ENCODE measurements at places on chromosomes 5 and 9.

DNA sequence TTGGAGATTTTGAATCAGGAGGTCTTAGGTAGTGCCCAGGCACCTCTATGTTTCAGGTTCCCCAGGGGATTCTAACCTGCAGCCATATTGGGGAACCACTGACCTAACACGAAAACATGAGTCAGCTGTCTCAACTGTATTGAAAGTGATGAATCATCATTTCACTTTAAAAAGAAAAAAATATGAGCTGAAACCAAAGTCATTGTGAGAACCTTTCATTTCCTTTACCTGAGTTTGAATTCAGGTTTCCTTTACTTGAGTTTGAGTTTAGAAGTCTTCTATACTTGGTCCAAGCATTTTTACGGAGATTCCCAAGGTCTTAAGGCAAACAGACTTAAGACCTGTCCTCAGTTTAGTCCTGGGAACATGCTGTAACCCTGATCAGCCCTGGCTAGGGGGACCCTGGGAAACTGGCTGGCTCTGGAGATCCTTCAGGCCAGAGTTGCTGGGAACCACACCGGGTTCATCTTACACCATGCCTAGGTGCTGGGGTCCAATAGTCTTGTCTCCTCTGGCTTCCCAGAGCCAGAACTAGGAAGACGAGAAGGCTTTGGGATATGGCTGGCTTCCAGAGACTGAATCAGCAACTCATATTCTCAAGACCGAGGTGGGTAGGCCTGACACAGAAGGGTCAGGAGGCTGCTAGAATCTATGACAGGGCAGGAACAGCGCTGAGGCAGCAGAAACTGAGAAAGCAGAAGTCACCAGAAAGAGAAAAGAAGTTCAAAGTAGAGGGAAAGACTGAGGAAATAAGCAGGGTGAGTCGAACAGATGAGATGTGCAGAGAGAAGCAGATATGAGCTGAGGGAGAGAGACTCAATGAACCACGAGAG lies 16.4 kb upstream of the PDCD1LG2 start:
- peak; percentile 48 for DNase-seq

DNA sequence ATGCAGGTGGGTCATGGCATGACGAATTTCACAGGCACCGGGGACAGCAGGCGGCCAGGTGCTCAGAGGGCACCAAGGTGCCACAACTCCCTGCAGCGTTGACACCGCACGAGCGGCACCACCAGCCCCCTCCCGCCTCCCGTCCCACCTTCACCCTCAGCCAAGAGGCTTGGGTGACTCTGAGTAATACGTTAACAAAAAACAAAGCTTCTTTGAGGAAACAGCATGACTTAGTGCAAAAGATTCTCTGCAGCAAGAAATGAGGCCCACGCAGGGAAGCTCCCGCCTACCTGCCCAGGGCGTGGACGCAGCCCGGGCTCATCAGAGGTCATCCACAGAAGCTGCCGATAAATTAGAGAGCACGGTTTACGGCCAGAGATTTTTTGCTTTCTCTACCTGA lies 4.1 kb downstream of the TMEM250 start:
- no peak for DNase-seq

DNA sequence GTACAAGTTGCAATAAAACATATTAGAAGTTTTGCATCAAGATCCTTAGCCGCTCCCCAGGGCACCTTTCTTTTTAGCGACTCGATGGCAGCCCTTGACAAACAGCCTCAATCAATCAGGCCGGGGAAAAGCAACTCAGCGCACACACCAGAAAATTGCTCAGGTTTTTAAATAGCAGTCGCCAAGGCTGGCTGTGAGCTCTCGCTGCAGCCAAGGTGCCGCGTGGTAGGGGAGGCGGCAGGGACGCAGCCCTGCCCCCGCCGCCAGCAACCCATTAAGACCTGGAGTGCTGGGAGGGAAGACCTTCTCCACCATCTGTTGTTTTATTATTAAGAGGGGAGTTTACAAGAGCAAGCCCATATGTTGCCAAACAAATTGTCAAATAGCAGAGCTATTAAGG lies 22.6 kb downstream of the ASS1 start:
- no peak for DNase-seq

- DNase-seq: no peak
Observed at GRCh38 chr9:128391956-128392301, 20.8 kb downstream of the URM1 start.

DNA sequence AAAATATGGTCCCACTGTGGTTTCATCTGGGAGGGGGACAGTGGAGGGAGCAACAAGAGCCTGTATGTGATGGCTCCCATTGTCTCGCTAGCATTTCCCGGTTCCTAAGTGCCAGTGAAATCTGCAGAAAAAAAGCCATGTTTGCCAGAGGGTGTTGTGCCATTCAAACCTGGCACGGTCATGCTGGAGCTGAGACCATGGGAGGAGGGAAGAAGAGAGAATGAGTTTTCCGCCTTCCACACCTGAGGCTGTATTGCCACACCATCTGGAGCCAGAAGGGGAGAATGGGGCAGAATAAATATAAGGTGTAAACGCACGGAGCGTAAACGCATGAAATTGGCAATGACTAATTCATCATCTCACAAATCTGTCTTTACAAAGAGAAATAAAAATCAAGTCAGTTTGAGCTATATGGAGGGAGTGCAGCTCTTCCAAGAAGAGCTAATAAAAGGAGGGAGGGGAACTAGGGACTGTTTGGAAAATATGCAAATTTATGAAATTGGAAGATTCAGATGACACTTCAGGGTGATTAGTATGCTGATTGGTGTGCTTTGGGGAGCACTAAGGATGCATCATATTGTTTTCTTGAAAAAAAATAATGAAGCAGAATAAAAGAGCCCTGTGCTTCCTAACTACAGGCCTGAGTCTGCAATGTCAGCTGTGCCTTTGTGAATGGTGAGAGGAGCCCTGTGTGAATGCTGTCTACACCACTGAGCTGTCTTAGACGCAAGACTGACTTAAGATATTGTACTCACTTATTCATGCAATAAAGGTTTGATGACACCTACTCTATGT lies 237.9 kb downstream of the NSG2 start:
- DNase-seq: no peak

GRCh38 chr5:146909255-146910068 lies 30.9 kb upstream of the PPP2R2B start:
- DNase-seq: no peak

- DNase-seq: no peak
Observed at GRCh38 chr5:116861097-116861496, 286.5 kb upstream of the SEMA6A start.

DNA sequence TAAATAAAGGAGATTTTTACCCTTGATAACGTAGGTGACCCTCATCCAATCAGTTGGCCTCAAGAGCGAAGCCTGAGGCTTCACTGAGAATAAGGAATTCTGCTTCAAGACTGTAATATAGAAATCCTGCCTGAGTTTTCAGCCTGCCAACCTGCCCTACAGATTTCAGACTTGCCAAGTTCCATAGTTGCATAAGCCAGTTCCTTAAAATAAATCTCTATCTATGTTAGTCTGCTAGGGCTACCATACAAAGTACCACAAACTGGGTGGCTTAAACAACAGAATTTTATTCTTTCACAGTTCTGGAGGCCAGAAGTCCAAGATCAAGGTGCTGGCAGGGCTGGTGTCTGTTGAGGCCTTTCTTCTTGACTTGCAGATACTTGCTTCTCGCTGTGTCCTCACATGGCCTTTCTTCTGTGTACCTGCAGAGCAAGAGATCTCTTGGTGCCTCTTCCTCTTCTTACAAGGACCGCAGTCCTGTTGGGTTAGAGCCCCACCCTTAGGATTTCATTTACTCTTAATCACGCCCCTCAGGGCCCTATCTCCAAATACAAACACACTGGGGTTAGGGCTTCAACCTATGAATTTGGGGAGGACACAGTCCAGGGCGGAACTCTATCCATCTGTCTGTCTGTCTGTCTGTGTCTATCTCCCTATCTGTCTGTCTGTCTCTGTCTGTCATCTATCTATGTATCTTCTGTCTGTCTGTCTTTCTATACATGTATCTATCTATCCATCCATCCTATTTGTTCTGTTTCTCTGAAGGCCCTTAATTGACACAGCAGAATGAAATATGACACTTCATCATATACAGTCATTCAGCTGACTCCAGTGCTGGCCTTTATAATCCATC lies 17.0 kb upstream of the CMBL start:
- no peak for DNase-seq

DNA sequence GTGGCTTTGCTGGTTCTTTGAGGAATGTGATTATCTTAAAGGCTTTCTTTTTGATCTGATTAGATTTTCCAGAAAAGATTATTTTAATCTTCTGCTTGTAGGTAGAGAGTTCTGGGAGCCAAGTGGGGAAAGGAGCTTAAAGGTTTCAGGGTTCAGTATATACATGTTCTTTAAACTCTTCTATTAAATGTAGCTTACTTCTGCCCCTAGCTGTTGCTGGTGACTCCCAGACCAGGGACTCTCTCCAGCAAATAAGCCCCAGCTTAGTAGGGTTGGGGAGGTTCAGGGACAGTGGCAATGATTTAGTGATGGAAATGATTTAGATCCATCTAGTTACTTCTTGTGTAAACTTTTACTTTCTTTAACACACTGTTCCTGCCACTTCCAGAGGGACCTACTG lies 72.2 kb downstream of the SLC12A2 start:
- DNase-seq: no peak

DNA sequence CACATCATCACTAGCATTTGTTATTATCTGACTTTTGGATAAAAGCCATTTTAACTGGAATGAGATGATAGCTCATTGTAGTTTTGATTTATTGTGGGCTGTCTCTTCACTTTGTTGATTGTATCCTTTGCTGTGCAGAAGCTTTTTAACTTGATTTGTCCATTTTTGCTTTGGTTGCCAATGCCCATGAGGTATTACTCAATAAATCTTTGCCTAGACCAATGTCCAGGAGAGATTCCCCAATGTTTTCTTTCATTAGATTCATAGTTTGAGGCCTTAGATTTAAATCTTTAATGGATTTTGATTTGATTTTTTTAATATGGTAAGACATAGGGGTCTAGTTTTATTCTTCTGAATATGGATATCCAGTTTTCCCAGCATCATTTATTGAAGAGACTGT lies 28.8 kb upstream of the SMARCA2 start:
- no peak for DNase-seq

GRCh38 chr5:55429221-55429612 lies 105.5 kb downstream of the PLPP1 start:
- no peak for DNase-seq

DNA sequence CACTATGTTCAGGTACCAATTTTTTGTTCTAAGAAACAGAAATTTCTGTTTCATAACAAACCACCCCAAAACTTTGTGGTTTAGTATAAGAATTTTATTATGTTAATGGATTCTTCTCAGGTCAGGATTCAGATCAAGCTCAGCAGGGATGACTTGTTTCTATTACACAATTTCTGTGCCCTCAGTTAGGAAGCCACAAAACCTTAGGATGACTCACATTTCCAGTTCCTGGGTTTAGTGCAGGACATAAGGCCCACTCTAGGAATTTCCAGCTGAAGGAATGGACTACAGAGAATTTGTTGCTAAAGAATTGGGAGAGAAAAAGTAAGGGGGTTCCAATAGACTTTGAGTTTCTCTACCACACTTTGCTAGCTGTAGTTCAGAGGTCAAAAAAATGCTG lies 629.3 kb downstream of the ANXA1 start:
- DNase-seq: no peak

DNA sequence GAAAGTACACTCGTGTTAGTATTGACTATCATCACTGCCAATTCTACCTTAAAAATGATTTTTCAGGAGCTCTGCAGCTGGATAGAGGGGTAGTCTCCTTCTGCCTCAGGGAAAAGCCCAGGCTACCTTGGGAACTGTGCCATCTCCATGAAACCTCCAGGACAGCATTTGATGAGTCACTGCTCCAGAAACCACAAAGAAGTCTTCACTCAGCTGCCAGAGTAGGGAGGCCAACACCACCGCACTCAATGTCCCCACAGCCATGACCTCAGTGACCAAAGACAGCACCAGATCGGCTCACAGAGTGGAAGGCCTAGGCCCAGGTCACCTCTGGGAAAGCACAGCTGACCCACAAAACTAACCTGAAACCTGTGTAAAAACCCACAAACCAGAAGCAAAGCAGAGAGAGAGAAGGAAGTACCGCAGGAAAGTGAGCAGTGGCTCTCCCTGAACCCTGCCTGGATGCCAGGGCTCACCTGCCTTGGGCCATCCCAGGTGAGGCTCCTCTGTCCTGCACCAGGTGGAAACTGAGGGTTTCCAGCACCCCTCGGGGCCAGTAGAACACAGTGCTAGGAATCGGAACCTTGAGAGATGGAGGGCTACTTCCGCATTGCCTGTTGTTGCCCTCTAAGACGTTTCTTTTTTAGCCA lies 30.0 kb downstream of the S1PR3 start:
- DNase-seq: no peak

DNA sequence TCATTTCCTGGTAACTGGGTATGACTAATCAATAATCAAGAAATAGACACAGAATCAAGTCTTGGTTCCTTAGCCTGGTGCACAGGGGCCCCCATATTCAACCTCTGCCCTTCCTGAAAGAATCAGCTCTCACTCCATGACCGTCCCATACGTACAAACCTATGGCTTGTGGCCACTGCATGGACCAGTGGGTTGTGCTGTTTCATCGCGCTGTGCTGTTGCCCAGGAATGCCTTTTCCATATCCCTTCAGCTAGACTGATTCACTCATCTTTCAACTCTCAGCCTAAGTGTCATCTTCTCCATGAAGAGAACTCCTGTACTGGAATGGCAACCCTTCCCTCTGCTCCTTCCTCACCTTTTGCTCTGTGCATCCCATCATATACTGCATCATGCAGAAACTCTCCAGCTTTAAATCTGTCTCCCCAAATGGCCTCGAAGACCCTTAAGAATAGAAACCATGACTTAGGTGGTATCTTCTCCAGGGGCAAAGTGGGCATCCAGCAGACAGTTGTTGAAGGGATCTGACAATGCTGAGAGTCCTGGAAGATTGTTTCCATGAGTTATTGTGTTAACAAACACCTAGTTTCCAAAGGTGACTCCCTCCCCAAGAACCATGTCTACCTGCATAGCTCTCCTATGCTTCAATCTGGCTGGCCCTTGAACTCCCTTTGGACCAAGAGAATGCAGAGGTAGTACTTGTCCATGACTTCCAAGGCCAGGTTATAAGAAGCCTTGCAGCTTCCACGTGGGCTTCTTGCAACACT lies 180.8 kb downstream of the ACTL7B start:
- no peak for DNase-seq

- DNase-seq: no peak
Observed at GRCh38 chr9:83339435-83339834, 198.8 kb downstream of the FRMD3 start.

DNA sequence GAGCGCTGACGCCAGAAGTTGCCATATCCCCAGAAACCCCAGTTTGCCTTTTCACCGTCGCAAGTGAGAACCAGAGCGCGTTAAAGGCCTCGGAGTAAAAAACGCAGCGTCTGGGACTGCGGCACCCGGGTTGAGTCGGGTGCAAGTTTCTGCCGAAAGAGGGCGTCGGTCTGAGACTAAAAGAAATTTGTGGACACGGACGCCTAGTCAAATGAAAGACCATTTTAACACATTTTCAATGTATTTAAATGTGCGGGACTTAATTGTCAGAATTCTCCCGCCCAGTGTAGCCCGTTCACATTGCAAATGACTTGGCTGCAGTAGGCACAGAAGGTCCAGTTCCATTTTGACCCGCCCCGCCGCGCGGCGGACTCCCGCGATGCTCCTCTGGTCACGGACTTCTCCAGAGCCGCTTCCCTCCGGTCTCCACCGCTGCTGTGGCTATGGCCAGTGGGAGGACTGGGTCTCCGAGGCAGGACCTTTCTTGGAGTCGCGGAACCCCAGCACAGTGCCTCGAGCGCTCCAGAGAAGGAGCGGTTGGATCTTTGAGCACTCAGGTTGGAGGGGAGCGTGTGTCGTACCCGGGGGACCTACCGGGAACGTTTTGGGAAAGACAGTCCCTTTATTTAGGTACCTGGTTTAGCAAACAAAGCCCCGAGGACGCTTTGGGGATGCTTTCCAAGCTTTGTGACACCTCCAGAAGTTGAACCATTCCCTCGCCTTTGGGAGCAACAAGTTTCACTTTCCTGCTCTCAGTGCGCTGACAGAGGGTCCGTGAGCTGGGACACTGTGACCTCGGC lies 1.2 kb upstream of the NPR3 start:
- DNase-seq: peak; percentile 32
